ENCODE measurements at places on chromosomes 1 and 21.

DNA sequence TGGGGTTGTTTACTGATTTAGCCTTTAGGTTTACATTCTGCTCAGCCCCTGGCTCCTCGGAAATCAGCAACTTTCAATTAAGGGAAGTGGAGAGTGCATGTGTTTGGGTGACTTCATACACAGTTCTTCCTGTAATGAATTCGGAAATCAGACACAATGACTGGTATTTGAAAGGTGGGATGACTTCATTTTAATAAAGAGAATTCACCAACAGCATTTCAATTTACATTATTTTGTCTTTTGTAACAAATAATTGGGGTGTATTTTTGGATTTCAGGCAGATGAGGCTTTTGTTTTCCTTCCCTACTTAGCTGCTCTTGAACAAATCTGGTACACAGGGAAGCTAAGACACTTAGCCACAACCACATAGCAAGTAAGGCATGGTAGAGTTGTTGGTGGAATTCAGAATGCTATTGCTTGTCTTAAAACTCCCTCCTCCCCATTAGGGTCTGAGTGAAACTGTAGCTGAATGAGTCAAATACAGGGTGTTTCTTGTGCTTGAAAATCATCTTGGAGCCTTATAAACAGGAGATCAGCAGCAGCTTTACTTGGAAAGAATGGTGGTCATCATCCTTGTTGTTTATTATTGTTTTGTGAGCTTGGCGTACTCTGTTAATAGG is 917 bp downstream of the STX12 start:
- H3K4me3 ChIP-seq: peak overlapping the region; percentile 69

GRCh38 chr1:204367193-204367858 is 7.6 kb upstream of the PLEKHA6 start:
- H3K4me1 ChIP-seq: peaks cover 16% of the 10 kb centered on the region
- H3K27me3 ChIP-seq: peaks cover 4% of the 10 kb centered on the region
- H3K27ac ChIP-seq: no peak overlapping the region

DNA sequence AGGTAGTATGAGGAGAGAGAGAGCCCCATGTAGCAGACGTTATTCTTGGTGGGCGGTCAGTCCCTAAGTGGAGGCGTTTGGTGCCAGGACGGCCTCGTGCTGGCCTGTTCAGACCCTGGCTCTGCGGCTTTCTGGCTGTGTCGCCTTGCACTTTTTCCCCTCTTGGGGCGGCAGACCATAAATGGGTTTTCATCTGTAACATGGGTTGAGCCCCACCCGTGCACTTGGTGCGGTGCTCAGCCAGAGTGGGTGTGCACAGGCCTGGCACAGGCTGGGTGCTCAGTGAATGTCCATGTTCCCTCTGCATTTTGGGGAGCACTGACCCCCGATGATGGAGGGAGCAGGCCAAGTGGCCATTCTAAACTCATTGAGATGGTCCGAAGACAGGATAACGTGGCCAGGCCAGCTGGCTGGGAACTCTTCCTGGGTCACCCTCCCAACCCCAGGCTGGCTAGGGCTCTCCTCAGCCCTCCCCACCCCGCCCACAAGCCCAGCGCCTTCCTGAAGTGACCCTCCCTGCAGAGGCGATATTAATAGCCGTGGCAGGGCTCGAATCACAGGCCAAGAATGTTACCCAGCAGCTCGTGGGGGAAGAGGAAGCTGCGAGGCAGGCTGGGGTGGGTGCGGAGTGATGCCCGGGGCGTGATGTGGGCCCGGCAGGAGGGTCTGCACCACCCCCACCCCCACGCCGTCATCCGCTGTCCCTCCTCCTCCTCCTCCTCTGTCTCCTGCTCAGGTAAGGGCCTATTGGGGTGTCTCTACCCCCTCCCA is 78.5 kb downstream of the ARHGEF10L start:
- H3K27ac ChIP-seq: no peak overlapping the region
- no peak for DNase-seq
- peaks cover 4% of the 10 kb centered on the region for H3K4me1 ChIP-seq
- H3K27me3 ChIP-seq: no peaks in the 10 kb centered on the region
- peak overlapping the region; percentile 33 for H3K4me3 ChIP-seq

DNA sequence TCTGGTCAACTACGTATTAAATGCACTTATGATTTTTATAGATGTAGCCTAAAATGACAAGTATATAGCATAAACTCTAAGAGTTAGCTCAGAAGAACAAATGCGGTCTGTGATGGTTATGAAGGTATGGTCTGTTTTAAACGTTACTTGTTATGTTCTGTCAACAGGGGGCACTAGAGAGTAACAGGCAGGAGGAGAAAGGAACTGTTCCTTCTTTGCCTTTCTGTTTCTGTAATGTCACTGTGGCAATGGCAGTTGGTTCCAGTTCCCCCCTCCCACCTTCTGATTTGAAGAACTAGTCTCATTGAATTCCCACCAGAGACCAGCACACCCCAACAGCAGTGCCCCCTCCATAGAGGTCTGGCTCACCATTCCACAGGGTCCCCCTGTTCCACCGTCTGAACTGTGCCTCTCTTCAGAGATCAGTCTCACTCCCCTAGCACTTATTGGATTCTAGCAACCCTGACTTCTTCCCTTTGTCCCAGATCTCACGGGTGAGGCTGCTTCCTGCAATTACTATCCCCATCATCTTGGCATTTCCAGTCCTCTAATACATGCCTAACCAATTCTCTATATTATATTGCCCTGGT is 14.0 kb downstream of the KRTAP24-1 start:
- H3K4me3 ChIP-seq: no peak overlapping the region
- no peak overlapping the region for H3K27ac ChIP-seq
- no peak for DNase-seq
- H3K4me1 ChIP-seq: no peaks in the 10 kb centered on the region
- no peaks in the 10 kb centered on the region for H3K36me3 ChIP-seq

GRCh38 chr1:183051546-183051945 is 28.3 kb downstream of the LAMC1 start:
- no peak overlapping the region for H3K27ac ChIP-seq
- no peaks in the 10 kb centered on the region for H3K36me3 ChIP-seq
- no peak overlapping the region for H3K4me3 ChIP-seq

All from stomach (tissue), 19 donors.